ENCODE measurements at places on chromosomes 1 and 21.

- DNase-seq = no peak
These were observed 123.3 kb upstream of the EDN2 start for GRCh38 chr1:41607808-41608207.

- no peak for DNase-seq
These were observed 13.8 kb upstream of the FCGR2A start for GRCh38 chr1:161491472-161491871.

- DNase-seq = peak; percentile 95
These were observed 21.3 kb upstream of the ATF3 start for GRCh38 chr1:212587016-212587887.

DNA sequence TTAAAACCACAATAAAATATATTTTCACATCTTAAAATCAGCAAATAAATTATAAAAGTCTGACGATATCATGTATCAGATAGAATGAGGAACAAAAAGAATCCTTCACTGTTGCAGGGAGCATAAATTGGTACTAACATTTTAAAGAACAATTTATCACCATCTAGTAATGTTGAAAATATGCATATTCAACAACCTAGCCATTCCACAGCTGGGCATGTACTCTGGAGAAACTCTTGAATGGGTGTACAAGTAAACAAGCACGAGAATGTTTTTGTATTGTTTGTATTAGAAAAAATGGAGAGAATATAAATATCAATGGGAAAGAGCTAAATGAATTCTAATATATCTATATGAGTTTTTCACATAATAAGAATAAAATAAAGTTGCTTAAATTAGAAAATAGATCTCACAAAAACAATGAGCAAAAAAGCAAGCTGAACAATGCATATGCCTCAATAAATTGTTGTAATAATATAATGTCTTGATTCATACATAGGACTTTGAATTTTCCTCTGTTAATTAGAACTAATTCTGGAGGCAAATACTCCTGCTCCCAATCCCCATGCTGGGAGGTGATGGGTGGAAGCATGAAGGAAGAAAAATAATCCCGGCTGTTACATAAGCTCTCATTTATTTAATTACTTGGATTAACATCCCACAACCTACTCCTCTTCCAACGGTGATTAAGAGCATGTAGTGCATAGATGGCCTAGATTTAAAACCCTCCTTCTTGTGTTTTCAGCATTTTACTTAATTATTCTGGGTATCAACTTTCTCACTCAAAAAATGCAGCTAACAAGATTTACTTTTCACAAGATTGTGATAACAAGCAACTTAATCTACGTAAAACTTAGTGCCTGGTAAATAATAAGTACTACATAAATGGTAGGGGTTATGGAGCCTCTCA, 5.5 kb upstream of the FMO2 start:
- DNase-seq = no peak

DNA sequence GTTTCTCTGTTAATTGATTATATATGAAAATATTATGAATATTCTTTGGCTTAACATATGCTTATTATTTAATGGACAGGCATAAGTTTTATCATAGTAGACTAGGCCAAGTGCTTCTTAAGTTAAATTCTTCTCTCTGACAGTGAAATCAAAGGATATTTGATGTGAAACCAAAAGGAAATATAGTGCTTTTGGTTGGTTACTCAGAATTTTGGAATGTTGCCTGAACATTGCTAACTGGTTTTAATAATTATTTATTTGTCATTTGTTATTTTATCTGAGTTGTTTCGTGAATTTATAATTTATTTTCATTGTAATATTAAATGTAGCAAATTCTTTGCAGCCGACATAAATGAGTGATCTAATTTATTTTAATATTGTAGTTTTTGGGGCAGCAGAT, 18.3 kb downstream of the HOOK1 start:
- DNase-seq = no peak

GRCh38 chr1:205585169-205585834, 46.5 kb downstream of the ELK4 start:
- no peak for DNase-seq

GRCh38 chr1:174075245-174075692, 53.1 kb upstream of the RC3H1 start:
- DNase-seq = no peak

- DNase-seq = no peak
These were observed 112.9 kb upstream of the IPO9 start for GRCh38 chr1:201715801-201716741.

DNA sequence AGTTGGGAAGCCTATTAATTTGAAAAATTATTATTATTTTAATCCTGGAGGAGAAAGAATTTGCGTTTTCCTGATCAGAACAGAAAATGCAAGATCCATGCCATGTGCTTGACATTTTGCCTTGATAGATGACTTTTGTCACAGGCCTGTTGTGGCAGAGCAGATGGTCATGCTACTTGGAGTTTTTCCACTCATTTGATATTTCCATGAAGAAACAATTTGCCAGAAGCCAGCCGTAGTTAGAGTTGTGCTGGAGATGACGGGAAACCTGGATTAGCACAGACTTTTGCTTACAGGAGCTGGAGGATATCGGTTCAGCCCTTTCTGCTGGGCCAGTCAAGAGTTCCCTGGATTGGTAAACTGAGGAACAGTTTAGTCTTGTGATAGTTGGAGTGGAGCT, 3.2 kb downstream of the RCAN3 start:
- DNase-seq = no peak

DNA sequence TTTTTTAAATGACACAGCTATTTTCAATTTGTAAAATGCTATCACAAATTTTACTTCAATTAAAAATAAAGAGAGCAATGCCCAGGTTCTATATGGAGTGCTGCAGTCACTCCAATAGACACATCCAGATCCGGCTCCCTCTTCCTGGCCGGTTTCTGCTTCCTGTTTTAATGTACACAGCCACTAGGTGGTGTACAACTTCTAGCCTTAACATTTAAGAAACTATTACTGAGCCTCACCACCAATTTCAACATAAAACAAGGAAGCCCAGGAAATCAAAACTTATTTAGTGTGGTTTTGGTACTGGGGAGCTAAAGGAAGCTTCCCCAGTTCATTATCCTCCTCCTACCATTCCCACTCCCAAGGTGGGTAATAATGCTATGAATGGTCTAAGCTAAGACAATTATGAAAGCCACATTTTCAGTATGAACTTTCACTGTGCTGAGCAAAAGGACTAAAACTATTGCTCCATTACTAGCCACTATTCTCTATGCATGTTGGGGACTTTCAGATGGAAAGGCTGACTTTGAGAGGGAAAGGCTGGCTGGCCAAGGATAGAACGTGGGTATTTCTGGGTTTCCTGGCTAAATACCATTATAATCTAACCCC, 25.5 kb upstream of the MTMR11 start:
- DNase-seq = peak; percentile 82

- DNase-seq = no peak
These were observed 1.5 kb downstream of the KISS1 start for GRCh38 chr1:204194771-204195170.

DNA sequence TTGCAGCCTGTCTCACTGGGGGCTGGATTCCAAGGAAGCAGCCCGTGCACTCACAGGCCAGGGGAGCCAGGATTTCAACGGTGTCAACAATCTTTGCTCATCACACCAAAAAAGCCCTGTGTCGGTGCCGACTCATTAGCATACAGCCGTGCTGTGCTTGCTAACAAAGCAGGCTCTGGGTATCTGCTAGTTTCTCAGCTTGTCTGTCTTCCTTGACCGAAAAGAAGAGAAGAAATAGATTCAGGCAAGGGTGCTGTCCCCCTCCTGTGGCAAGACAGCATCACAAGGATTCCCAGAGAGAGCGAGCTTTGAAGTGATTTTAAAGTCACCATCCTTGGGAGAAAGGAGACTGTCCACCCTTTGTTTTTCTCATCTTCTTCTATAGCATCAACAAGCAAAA, 214.7 kb downstream of the SDCCAG8 start:
- DNase-seq = no peak

DNA sequence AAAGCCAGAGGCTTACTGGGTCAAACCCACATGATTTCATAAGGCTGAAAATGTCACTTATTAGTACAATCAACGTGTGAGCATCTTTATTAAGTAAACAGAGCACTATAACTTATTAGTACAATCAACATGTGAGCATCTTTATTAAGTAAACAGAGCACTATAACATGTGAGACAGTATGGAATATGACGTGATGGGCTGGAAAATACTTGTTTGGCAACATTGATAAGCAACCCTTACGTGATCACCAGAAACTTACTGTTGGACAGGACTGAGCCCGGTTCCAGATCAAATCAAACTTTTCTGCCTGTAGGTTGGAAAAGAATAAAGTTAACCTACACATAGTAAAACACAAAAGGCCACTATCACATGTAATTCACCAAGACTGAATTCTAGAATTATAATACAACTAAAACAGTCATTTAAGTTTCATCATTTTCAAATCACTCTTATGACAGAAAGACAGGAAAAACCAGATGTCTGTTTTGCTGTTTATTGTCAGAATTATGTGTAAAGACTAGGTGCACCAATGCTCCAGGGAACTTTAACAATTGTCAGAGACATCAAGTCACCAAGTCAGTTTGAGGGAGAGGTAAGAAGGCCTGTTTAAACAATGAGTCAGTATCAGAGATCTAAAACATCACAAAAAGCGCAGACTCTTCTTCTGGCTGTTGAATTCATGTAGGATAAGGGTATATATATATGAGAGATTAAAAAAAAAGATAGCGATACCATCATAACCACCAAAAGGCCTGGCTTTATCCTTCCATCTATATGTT, 15.7 kb downstream of the ATPAF1 start:
- no peak for DNase-seq

DNA sequence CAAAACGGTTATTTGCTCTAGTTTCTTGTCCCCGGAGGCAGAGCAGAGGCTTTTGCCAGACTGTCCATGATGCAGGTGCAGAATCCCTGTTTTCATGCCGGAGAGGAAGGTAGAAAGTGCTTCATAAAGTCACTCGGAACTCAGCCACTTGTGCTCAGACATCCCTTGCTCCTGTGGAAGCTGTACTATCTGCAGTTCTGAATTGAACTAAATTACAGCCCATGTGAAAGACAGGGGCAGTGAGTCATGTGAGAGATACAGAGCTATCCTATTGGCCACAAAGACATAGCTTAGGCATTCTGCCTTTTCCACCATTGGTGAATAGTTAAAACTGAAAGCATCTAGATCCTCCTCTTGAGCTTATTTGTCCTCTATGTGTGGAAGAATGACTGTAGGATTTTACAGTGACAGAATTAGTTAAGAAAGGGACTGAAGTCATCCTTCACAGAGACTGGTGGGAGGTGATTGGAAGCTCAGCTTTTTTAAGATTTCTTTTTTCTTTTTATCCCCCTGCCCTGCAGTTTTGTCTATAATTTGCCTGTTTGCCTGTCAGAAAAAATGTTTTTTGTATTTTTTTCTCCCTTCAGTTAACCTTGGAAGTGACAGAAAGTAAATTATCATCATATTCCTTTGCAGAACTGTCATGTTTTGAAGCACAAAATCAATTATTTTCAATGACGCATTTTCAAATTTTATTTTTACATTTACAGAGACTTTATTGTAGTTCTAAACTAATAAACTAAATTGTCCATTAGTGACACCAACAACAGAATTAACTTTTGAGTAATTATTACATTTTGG, 298.6 kb downstream of the PTPRC start:
- DNase-seq = peak; percentile 95

GRCh38 chr1:222157612-222158011, 390.3 kb downstream of the HHIPL2 start:
- no peak for DNase-seq

DNA sequence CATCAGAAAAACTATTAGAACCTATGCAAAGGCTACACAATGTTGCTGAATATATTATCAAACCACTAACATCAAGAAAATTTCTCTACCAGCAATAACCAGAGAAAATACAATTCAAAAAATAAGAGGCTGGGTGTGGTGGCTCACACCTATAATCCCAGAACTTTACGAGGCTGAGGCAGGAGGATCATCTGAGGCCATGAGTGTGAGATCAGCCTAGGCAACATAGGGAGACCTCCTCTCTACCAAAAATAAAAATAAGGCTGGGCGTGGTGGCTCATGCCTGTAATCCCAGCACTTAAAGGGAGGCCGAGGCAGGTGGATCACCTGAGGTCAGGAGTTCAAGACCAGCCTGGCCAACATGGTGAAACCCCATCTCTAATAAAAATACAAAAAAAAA, 16.9 kb upstream of the PUM1 start:
- DNase-seq = no peak

- DNase-seq = peak; percentile 85
These were observed 155.7 kb downstream of the PTPRC start for GRCh38 chr1:198794498-198794897.

GRCh38 chr21:42193131-42193671, 25.7 kb upstream of the ABCG1 start:
- no peak for DNase-seq

DNA sequence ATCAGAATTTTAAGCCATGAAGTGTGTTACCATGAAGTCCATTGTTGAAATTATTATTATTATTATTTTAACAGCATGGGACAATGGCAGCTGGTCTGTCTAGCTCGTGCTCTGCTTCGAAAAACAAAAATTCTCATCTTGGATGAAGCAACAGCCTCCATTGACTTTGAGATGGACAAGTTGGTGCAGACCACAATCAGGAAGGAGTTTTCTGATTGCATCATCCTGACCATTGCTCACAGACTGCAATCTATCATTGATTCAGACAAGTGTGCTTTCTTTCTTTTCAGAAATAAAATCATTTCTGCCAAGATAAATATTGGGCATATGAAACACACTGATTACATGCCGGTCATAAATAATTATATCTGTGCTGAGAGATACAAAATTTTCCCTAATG, 21.0 kb downstream of the HSPA13 start:
- DNase-seq = no peak

GRCh38 chr1:166153525-166154314, 13.1 kb downstream of the FAM78B start:
- DNase-seq = no peak

DNA sequence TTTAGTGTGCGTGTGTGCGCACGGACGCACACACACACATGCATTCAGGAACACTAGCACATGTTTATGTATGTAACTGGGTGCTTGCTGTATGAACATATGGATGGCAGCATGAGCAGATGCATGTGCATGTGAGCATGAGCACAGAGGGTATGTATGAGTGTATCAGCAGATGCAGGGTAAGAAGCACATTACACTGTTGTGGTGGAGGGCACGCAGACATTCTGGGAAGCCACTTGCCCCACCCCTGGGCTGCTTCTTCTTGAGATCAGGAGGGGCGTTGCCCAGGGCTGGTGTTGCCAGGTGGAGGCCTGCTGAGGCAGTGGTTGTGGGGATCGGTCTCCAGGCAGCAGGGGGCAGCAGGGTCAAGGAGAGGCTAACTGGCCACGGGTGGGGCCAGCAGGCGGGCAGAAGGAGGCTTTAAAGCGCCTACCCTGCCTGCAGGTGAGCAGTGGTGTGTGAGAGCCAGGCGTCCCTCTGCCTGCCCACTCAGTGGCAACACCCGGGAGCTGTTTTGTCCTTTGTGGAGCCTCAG, 3.9 kb upstream of the P3R3URF start:
- no peak for DNase-seq

DNA sequence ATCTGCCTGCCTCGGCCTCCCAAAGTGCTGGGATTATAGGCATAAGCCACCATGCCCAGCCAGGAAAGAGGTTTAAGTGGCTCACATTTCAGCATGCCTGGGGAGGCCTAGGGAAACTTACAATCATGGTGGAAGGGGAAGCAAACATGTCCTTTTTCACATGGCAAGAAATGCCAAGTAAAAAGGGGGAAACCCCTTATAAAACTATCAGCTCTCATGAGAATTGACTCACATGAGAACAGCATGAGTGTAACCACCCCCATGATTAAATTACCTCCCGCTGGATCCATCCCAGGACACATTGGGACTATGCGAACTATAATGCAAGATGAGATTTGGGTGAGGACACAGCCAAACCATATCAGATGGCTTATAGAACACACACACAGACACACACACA, 8.8 kb upstream of the KLHL12 start:
- DNase-seq = no peak
